ENCODE measurements at places on chromosomes 13 and 19. TPM values are rescaled to one million over a fixed set of nuclear protein-coding genes. Genes with fewer than 3 reads are reported as not detected.
A peak's percentile ranks its signal among the peaks of the same experiment; 100 is the strongest.

APOC4 gene
- total RNA-seq, result not detected

DNA sequence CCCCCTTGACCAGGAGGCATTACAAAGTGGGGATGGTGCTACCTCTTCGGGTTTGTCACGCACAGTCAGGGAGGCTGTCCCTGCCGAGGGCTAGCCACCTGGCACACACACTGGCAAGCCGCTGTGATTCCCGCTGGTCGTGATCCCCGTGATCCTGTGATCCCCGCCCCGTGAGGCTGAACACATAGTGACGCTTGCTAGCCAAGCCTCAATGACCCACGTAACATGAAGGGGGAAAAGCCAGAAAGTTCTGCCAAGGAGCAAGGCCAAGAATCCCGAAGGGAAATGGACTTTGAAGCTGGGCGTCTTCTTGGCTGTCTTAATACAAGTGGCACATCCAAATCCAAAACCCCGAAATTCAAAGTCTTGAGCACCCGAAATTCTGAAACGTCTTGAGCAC, 13.7 kb downstream of the LDLR start:
- no peak for DNase-seq
- H3K27me3 ChIP-seq, result no peaks in the 10 kb centered on the region
- H3K27ac ChIP-seq, result no peak overlapping the region
- no peak overlapping the region for H3K4me3 ChIP-seq
- H3K36me3 ChIP-seq, result peaks cover 16% of the 10 kb centered on the region

DNA sequence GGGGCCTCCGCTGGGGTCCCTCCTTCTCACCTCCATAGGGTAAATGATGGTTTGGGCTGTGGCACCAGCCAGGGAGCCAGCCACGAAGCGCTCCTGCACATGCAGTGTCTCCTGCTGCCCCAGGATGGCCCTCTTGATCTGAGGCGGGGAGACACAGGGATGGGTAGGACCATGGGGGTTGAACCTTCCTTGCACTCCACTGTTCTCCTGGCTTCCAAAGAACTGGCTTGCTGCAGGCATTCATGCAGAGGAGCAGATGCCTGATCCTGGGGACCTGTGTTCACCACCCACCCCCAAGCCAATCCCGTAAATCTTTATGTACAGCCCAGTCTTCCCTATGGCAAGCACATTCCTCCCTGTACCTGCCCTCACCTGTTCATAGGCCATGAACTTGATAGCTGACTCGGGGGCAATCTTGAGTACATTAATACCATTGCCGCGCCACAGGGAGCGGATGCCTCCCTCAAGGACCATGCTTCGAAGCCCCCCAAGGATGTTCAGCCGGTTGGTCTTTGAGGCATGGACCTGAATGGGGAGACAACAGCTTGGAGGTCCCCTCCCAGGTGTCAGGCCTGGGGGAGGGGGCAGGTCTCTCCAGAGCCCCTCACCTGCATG, 5.5 kb downstream of the SLC25A23 start:
- no peaks in the 10 kb centered on the region for H3K4me1 ChIP-seq
- H3K4me3 ChIP-seq, result no peak overlapping the region
- H3K27me3 ChIP-seq, result no peaks in the 10 kb centered on the region
- DNase-seq, result no peak

GRCh38 chr13:79593641-79594275, 112.8 kb downstream of the NDFIP2 start:
- H3K27ac ChIP-seq, result no peak overlapping the region
- H3K27me3 ChIP-seq, result no peaks in the 10 kb centered on the region
- H3K4me3 ChIP-seq, result no peak overlapping the region
- no peaks in the 10 kb centered on the region for H3K4me1 ChIP-seq
- DNase-seq, result no peak
- no peaks in the 10 kb centered on the region for H3K36me3 ChIP-seq

- H3K4me1 ChIP-seq, result no peaks in the 10 kb centered on the region
- no peak for DNase-seq
- H3K4me3 ChIP-seq, result no peak overlapping the region
- peaks cover 25% of the 10 kb centered on the region for H3K27me3 ChIP-seq
These were observed 32.9 kb upstream of the IGSF23 start for GRCh38 chr19:44580366-44580895.

- H3K27me3 ChIP-seq, result no peaks in the 10 kb centered on the region
- H3K36me3 ChIP-seq, result no peaks in the 10 kb centered on the region
- no peak for DNase-seq
- peak overlapping the region; percentile 63 for H3K27ac ChIP-seq
These were observed 21.1 kb downstream of the ELL start for GRCh38 chr19:18500799-18501198.

ATP8A2 gene
- total RNA-seq, result 0.85 TPM

DNA sequence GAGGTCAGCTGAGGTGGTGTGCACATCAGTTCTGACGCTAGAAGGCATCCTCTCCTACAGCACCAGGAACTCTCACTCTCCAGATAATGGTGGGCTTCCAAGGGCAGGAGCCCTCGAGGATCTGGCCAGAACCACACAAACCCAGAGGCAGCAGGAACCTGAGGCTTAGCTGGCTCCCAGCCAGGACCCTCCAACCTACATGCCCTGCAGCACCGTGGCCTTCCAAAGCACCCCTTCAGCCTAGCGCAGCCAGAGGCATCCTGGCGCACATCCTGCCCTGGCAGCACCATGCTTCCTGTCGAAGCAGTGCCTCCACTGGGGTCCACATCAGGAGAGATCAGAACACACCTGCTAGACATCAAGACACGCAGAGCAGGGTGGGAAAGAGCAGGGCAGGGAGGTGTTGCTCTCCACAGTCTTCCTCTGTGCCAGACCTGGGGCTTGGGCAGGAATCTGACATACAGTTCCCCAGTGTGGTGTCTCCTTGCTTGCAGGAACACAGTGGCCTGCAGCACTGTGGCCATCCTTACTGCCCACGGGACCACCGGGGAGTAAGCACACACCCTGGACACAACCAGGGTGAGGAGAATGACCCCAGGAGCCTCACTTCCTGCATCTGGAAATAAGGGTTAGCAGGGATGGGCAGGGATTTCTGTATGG, 21.7 kb downstream of the TUBA3C start:
- H3K27ac ChIP-seq, result no peak overlapping the region
- no peaks in the 10 kb centered on the region for H3K27me3 ChIP-seq
- no peak overlapping the region for H3K4me3 ChIP-seq
- H3K36me3 ChIP-seq, result no peaks in the 10 kb centered on the region

GRCh38 chr13:75704194-75704926, 68.2 kb downstream of the LMO7 start:
- no peaks in the 10 kb centered on the region for H3K4me1 ChIP-seq
- DNase-seq, result no peak
- H3K36me3 ChIP-seq, result no peaks in the 10 kb centered on the region
- H3K4me3 ChIP-seq, result no peak overlapping the region
- no peak overlapping the region for H3K27ac ChIP-seq

DNA sequence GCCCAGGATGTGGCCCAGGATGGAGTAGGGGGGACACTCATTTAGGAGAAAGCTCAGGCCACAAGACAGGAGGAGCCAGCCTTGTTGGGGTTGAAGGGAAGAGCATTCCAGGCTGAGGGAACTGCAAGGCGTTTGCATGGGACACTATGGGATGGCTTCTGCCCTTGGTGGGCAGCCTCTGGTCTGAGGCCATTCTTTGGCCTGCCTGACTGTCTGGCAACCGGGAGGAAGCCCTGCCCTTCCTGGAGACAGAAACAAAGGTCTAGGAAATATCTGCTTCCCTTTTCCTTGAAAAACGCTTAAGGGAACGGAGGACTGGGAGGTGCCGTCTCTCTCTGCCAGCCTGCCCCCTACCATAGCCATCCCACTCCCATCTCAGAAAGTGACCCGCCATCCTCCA, 2.8 kb upstream of the ICAM1 start:
- H3K36me3 ChIP-seq, result no peaks in the 10 kb centered on the region
- H3K27me3 ChIP-seq, result no peaks in the 10 kb centered on the region
- peaks cover 3% of the 10 kb centered on the region for H3K4me1 ChIP-seq
- H3K4me3 ChIP-seq, result no peak overlapping the region
- no peak overlapping the region for H3K27ac ChIP-seq

DNA sequence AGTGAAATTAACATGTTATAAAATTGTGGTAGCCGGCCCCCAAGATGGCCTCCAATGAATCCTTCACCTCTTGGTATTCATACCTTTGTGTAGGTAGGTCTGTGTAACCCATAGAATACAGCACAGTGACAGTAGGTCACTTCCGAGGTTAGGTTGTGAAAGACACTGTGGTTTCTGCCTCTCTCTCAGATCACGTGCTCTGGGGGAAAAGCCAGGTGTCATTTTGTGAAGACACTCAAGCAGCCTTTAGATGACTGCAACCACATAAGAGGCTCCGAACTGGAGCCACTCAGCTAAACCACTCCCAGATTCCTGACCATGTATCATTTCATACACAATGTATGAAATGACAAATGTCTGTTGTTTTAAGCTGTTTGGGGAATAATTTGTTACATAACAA, 9.8 kb upstream of the USPL1 start:
- peak overlapping the region; percentile 66 for H3K27ac ChIP-seq
- no peaks in the 10 kb centered on the region for H3K27me3 ChIP-seq
- DNase-seq, result peak; percentile 88
- no peak overlapping the region for H3K4me3 ChIP-seq
- H3K36me3 ChIP-seq, result no peaks in the 10 kb centered on the region

Data from T-cell (primary cell).